HAP-1 (cell line): ENCODE measurements at places on chromosomes 2 and 18.
A peak's percentile ranks its signal among the peaks of the same experiment; 100 is the strongest.

DNA sequence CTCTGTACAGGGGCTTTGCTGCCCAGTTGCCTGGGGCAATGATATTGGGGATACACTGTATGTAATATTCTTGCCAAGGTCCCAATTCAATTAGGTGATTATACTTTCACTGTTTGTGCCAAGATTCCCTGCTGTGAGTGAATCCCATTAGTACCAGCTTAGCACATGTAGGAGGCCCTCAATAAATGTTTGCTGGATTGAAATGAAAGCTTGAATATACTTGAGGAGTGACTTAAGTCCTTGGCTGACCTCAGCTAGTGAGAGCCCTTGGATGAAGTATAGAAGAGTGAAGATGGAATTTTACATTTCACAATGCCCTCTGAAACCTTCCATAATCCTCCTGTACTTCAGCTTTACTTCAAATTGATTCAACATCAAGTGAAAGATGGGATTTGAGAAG, 102.9 kb downstream of the GATA6 start:
- DNase-seq = no peak

DNA sequence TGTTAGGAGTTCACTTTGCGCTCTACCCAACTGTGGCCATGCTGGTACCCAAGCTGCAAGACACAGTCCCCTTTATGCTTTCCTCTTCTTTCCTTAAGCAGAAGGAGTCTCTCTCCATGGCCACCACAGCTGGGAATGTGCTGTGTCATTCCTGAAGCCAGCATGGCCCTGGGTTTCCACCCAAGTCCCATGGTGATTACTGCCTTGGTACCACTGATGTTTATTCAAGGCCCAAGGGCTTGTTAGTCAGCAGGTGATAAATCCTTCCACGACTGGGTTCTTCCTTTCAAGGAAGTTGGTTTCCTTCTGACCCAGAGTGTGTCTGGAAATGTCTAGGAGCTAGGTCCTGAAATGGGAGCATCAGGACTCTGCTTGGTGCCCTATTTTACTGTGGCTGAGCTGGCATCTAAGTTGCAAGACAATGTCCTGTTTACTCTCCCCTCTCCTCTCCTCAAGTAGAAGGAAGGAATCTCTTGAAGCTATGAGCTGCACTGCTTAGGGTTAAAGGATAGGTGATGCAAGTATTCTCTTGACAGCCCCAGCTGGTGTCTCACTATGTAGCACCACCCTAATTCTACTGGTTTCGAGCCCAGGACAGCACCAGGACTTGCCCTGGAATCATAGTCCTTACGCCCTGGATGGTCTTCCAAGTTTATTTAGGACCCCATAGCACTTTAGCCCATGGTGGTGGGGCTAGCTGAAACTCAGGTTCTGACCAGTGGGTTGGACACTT, 18.7 kb upstream of the NUP35 start:
- DNase-seq = no peak

DNA sequence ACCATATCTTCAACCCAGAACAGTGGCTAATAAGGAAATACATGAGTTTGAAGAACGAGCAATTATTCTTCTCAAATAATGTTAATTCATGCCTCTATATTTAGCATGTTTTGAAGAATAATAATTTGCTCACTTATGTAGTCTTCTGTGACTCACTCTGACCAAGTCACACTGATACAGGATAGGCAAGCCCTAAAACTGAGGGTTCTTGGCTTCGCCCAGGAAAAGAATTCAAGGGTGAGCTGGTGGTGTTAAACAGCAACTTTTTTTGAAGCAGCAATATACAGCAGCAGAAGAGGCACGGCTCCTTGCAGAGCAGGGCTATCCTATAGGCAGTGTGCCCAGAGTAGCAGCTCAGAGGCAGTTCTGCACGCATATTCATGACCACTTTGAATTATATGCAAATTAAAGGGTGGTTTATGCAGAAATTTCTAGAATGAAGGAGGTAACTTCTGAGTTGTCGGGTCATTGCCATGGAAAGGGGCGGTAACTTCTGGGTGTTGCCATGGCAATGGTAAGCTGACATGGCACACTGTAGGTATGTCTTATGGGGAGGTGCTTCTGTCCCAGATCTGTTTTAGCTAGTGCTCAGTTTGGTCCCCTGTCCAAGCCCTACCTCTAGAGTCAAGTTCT, 200.6 kb downstream of the RND3 start:
- peak; percentile 17 for DNase-seq

- no peak for DNase-seq
These were observed 176.2 kb downstream of the CALCRL start for GRCh38 chr2:187271825-187272224.

- peak; percentile 53 for DNase-seq
These were observed 52.4 kb downstream of the REEP1 start for GRCh38 chr2:86284987-86285386.

DNA sequence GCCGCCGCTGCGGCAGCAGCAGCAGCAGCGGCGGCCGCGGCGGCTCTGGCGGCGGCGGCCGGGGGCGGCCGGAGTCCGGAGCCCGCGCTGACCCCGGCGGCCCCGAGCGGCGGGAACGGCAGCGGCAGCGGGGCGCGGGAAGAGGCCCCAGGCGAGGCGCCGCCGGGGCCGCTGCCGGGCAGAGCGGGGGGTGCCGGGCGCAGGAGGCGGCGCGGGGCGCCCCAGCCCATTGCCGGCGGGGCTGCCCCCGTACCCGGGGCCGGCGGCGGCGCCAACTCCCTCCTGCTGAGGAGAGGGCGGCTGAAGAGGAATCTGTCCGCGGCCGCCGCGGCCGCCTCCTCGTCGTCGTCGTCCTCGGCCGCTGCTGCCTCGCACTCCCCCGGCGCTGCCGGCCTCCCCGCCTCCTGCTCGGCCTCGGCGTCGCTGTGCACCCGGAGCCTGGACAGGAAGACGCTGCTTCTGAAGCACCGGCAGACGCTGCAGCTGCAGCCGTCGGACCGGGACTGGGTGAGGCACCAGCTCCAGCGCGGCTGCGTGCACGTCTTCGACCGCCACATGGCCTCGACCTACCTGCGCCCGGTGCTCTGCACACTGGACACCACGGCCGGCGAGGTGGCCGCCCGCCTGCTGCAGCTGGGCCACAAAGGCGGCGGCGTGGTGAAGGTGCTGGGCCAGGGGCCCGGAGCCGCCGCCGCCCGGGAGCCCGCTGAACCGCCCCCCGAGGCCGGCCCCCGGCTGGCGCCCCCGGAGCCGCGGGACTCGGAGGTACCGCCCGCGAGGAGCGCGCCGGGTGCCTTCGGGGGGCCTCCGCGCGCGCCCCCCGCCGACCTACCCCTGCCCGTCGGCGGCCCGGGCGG, 646 bp downstream of the PHLPP1 start:
- DNase-seq = peak; percentile 59

DNA sequence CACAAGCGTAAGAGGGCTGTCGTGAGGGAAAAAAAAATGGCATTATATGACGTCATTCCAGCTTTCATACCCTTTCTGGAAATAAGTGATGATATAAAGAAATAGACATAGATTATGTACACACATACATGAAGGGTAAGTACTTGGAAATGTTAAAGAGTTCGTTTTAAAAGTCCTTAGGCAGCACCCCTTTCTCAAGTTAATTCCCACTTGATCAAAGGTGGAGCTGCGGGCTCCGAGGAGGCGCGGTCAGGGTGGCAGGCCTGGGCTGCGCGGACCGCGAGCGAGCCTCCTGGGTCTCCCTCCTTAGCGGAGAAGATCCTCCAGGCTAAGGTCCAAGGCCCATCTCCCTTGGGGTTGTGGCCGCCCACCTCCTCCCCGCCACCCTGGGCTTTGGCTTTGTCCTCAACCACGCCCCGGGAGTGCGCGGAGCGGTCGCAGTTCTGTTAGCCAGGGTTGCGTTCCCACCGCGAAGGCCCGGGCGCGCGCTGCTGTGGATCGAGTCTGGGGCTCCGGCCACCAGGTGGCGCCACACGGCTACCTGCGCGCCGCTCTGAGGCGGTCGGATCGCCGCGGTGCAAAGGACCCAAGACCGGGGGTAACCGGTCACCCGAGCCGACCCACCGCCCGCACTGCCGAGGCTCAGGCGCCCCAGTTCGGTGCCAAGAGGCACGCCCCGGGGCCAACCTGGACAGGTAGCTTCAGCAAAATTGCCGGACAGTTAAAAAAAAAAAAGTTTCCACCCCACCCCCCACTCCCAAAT, 66.8 kb downstream of the HNRNPLL start:
- peak; percentile 60 for DNase-seq

DNA sequence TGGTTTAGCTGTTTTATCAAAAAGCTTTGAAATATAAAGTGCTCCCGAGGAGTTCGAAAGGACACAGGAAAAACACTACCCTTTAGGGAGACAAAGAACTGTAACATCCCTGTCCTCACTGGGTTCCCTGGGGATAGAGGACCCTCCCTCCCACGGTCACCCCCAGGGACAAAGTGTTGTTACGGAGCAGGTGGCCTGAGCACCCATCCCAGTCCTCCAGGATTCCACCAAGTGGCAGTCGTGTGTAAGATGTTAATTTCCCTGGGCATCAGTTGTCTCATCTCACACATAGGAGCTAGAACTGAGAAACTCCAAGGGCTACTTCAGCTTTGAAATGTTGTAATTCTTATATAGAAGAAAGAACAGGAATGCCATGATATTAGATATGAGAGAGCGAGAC, 137.7 kb downstream of the ALK start:
- no peak for DNase-seq

DNA sequence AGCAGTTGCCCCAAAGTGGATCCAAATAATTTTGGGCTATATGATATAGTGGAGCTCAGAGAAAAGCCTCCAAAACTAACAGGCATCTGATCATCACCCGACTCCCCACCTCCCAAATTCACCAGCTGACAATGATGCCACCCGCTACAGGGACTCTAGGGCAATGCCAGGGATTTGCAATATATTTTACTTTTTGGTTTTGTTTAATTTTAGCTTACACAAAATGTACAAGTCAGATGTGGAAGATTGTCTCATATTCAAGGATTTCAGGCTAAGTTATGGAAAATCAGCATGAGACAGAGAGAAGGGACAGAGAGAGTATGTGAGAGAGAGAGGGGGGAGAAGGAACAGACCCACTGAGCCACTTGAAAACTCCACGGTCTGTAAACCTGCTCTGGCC, 187.4 kb downstream of the TMEM247 start:
- no peak for DNase-seq

- DNase-seq = no peak
These were observed 93.0 kb upstream of the KLHL29 start for GRCh38 chr2:23292024-23292423.

- DNase-seq = peak; percentile 17
These were observed 107.8 kb upstream of the TPO start for GRCh38 chr2:1305342-1306013.
